ENCODE measurements at places on chromosomes 1 and 21.

GRCh38 chr1:241924080-241924808 lies 33.3 kb upstream of the BECN2 start:
- DNase-seq: no peak

DNA sequence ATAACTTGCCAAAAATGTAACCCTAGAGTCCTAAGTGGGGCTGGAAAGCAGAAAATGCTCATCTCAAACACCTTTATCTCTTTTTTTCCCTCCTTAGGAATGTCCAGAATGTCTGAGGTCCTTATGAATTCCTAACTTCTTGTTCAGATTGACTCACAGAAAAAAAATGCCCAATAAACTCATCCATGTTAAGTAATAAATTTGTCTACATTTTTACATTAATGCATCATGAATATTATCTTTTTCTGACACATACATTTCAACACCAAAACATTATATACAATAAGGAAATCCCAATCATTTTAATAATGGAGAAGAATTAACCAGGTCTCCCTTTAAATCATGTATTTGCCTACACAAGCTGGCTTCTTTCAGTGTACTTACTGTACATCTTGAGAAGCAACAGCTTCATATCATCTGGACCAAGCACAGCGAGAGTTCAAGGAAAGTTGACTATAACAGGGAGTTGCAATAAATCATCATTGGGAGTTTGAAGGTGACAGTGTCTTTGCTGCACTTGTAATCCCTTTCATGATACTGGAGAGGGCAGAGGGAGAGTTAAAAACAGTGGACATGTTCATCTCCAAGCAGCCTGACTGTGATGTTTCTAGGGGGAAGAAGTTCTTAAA lies 565.2 kb downstream of the LTN1 start:
- no peak for DNase-seq

DNA sequence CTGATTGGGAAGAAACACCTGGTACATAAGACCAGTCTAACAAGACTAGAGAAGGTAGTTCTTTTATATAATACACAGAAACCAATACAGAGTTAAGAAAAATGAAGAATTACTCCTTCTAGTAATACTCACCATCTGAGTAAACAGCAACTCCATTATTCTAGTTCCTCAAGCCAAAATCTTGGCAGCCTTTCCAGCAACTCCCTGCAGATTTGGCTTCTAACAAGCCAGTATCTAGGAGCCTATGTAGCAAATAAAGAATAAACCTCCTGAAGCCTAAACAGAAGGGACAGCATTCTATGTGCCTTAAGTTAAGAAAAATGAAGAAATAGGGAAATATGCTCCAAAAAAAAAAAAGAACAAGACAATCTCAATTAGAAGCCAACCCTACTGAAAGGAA lies 24.5 kb downstream of the ERO1B start:
- no peak for DNase-seq

- no peak for DNase-seq
Observed at GRCh38 chr1:99083338-99083737, 78.7 kb upstream of the PLPPR5 start.

GRCh38 chr1:238063454-238063853 lies 172.7 kb upstream of the ZP4 start:
- no peak for DNase-seq

DNA sequence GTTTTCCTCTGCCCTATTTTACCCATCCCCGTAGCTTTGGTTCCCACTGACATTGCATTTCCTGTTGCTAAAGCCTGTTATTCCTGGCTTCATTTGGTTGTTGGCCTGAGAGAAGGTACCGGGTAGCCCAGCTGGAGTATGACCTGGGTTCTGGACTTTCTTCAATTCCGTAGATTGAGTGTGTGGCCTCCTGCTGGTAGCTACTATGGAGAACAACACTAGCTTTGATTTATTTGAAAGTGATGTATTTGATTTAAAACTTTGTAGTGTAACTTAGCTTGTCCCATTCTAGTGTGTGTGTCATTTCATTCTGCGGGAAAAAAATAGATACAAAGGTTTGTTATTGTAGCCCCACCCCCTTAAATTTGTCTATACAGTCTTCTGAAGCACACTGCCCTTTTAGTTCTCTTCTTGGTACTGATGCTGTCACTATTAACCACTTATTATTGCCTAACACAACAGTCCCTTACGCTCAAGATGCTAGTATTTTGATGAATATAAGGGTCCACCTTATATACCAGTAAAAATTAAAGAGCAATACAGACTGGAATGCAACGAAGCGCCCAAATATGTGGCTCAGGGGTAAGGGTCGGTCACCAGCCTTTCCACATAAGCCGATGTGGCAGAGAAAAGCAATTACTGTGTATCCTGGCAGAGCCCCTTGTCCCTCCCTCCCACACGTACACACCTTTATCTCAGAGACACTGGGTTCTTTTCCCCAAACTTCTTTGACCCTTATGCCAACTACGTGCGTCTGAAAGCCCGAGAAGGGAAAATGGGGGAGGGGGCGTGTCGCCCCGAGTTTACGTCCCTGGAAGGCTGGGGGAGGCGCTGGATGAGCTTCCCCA lies 643 bp upstream of the MOV10 start:
- DNase-seq: no peak

GRCh38 chr1:220819467-220820026 lies 32.8 kb downstream of the MTARC1 start:
- no peak for DNase-seq

DNA sequence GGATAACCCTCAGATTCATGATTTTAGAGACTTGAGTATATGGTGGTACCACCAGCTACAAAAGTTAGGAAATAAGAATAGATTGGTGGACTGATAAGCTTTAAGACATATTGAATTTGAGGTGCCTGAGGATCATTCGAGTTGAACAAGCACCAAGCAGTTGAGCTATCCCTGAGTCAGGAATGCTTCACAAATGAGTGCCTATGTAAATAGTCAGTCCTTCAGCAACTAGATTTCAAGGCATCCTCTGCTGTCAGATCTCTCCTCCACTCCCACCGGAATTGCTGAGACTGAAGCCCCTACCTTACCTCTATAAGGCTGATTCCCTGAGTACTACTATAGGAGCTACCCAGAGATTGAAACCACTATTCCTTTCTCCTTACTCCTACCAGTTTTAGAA lies 7.1 kb downstream of the BTF3L4 start:
- no peak for DNase-seq

DNA sequence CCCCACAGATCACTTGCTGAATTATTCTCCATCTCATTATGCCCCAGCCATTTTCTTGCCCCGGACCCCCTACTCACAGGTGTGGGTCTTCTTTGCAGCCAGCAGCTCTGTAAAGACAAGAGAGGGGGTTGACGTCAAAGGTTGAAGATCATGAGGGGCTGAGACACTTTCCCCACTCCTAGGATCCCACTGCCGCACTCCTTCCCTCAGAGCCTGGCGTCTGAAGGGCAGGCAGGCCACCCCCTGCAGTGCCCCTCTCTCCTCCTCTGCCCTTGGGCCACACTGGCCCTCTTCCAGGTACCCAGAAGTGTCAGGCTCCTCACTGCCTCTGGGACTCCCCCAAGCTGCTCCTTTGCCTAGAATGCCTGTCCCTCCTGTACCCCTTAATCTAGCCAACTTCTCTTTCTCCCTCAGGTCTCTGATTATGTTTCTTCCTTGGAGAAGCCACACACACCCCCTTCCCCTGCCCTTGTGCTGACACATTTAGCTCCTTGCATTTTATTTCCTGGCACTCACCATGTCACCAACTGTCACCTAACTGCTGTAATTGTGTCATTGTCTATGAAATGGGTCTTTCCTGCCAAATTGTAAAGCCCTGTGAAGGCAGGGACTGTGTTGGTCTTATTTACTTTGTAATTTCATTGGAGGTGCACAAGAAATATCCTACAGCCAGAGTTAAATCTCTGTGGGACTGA lies 2.1 kb downstream of the RORC start:
- no peak for DNase-seq

DNA sequence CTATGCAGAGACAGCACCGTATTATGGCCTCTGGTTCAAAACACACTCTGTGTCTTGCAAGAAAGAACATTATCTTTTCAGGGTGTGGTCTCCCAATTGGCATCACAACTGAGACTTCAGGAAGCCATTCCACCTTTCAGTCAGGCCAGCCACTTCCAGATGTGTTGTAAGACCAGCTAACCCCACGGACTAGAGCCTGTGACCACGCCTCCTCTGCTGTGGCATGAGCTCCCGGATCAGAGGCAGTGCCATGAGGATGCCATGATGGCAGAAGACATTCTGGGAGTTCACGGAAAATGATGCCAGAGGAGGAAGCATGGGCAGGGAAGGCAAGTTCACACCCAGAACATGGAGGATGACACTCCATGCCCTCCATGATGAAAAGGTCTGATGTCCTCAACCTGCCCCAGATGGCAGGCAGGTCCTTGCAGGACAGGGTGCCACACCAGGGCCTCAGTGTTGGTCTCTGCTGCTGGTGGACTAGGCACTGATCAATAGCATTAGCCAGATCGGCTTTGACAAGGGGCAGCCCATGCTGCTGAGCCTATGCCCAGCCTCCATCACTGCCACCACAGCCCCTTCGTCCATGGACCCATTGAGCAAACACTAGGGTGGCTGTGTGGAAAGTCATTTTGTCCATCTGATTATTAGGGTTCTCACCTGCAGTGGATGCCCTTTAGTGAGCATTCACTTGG lies 341.6 kb downstream of the MATN1 start:
- DNase-seq: no peak

- DNase-seq: no peak
Observed at GRCh38 chr1:7941437-7941793, 776 bp upstream of the TNFRSF9 start.

GRCh38 chr1:57883642-57883995 lies 459.8 kb upstream of the DAB1 start:
- DNase-seq: no peak

GRCh38 chr1:41368801-41369200 lies 7.6 kb downstream of the FOXO6 start:
- no peak for DNase-seq

GRCh38 chr1:74423471-74423870 lies 88.9 kb downstream of the LRRC53 start:
- no peak for DNase-seq

DNA sequence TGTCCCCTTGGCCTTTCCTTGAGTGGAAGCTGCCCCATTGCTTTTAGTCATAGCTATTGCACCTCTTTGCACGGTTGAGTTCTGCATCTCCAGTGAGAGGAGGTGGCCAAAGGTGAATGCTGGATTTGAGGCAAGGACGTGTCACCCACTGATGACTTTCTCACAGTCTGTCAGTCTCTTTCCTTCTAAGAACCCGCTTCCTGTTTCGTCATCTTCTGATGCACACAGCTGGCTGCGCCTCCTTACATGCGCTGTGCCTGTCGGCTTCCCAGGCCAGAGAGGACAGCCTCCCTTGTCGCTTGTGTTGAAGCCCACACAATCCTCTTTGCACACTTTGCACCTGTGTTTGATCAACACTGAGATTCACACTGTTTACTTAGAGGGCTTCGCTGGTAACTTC lies 41.8 kb upstream of the PWP2 start:
- DNase-seq: peak; percentile 67

- DNase-seq: no peak
Observed at GRCh38 chr1:58749646-58750045, 34.2 kb downstream of the JUN start.

DNA sequence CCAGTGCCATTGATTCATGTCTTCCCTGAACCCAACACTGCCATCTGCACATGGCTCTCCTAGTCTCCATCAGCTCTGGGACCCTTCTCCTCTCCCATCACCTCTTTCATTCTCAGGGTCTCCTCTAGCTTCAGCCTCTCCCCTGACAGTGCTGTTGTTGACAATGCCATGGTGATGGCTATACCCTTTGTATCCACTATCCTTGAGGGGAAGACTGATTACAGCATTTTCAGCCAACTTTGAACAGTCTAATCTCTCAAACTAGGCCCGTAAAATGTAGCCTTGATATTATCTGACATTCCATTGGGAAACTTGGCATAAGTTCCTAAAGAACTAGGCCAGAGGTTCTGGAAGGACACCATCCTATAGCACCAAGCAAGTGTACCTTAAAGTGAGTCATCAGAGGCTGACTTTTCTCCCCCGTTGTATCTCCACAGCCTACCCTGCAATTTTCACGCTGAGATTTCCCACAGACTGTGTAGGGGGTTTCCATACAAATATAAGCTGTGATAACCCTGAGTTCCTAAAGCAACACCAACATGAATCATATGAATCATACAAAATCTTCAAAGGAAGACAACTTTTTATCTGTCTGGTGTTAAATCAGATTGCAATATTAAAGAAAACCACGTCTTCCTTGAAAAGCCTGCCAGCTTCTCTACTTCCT lies 5.8 kb downstream of the HAO2 start:
- DNase-seq: no peak

GRCh38 chr1:226436855-226437491 lies 29.1 kb upstream of the PARP1 start:
- no peak for DNase-seq

GRCh38 chr1:161709373-161709772 lies 2.3 kb downstream of the FCRLA start:
- DNase-seq: no peak

DNA sequence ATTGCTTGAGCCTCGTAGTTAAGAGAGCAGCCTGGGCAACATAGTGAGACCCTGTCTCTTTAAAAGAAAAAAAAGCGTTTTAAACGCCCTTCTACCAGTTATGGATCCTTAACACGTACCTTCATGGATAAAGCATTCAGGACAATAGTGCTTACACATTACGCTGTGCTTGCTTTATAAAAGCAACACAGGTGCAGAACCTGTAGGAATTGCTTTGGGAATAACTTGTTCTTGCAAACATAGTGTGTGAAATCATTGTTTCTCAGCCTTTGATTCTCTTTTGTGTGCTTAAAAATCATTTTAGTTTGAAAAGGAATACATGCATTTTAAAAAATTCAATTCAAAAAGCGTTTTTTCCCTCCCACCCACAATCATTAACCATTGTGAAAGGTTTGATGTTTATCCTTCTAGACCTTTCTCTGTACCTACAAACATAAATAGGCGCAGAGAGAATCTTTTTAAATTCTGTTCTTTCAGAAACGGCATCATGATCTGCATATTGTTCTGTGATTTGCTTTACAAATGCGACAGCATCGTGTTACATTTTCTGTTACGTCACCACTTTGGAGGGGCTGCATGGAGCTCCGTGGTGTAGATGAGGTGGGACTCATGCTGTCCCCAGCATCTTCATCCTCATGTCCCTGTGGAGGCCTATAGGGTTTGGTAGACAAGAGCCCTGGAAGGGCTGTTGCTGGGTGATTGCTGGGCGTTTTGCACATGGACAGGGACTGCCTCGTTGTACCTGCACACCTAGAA lies 54.6 kb downstream of the SPSB1 start:
- DNase-seq: no peak

DNA sequence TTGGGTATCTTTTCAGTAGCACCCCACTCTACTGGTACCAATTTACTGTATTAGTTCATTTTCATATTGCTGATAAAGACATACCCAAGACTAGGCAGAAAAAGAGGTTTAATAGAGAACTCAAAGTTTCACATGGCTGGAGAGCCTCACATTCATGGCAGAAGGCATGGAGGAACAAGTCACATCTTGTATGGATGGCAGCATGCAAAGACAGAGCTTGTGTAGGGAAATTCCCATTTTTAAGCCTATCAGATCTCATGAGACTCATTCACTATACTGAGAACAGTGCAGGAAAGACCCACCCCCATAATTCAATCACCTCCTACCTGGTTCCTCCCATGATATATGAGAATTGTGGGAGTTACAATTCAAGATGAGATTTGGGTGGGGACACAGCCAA lies 878.6 kb upstream of the ADGRL4 start:
- DNase-seq: no peak

All from activated CD4-positive, alpha-beta T cell treated with anti-CD3 and anti-CD28 coated beads, Interleukin-2, amount 50 U/mL, for 4 hours (primary cell).